ENCODE measurements at places on chromosomes 2 and 18. TPM values are rescaled to one million over a fixed set of nuclear protein-coding genes. Genes with fewer than 3 reads are reported as not detected.

DLGAP1 gene
- polyA plus RNA-seq, result 2.0 TPM

FAP gene
- 1.6 TPM for polyA plus RNA-seq

- no peaks in the 10 kb centered on the region for H3K27me3 ChIP-seq
- H3K4me1 ChIP-seq, result peaks cover 7% of the 10 kb centered on the region
- peak overlapping the region; percentile 97 for H3K27ac ChIP-seq
- no peaks in the 10 kb centered on the region for H3K36me3 ChIP-seq
- peak overlapping the region; percentile 61 for H3K4me3 ChIP-seq
- no peak for DNase-seq
These were observed 708 bp downstream of the ZNF24 start for GRCh38 chr18:35343488-35343935.

GRCh38 chr2:105849431-105850179, 104.9 kb downstream of the NCK2 start:
- H3K27ac ChIP-seq, result no peak overlapping the region
- H3K4me3 ChIP-seq, result no peak overlapping the region
- H3K27me3 ChIP-seq, result no peaks in the 10 kb centered on the region

DNA sequence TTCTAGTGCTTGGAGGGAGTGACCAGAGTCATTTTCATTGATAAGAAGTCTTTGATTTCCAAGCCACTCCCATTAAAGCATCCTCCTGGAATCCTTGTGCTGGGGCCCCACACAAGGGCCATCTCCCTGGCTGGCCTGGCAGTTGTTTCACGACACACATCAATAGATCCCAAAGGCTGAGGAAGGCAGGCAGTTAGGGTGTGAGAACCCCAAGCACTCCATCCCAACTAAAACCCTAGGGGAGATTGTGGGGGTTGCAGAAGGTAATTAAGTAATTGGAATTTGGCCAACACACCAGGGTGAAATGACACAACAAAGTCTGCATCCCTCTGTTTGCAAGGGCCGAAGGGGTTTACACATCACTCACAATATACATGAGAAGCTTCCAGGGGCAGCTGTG, 578.1 kb upstream of the SYT4 start:
- H3K4me1 ChIP-seq, result no peaks in the 10 kb centered on the region
- no peak overlapping the region for H3K27ac ChIP-seq
- no peaks in the 10 kb centered on the region for H3K36me3 ChIP-seq

DNA sequence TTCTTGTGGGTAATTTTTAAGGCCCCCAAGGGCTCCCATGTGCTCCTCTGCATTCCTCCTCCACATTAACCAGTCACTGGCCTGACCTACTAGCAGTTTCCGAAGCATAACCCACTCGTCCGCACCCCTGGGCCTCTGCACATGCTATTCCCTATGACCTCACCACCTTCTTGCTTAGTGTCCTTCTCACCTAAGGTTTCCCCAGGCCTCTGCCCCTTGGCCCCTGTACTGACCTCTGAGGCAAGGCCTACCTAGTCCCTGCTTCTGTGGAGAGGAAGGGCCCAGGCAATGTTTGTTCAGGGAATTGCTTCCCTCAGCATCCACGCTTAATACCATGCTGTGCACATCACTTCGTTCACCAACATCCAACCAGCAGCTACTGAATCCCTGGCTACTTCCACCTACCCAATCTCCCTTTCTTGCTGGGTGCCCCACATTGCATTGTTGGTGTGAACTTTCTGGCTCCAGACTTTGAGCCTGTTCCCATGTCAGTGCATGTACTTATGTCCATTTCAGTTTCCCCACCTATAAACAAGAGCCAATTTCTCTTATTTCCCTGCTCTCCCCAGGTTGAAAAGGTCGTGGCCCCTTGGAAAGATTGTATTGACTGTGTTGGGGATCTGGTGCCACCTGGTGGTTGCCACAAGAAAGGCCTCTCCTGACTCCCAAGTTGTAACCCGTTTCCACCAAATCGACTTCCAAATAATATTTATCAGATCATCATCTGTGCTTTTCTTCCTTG, 19.2 kb upstream of the TMEM177 start:
- no peak overlapping the region for H3K27ac ChIP-seq
- no peaks in the 10 kb centered on the region for H3K4me1 ChIP-seq
- peak; percentile 26 for DNase-seq

DNA sequence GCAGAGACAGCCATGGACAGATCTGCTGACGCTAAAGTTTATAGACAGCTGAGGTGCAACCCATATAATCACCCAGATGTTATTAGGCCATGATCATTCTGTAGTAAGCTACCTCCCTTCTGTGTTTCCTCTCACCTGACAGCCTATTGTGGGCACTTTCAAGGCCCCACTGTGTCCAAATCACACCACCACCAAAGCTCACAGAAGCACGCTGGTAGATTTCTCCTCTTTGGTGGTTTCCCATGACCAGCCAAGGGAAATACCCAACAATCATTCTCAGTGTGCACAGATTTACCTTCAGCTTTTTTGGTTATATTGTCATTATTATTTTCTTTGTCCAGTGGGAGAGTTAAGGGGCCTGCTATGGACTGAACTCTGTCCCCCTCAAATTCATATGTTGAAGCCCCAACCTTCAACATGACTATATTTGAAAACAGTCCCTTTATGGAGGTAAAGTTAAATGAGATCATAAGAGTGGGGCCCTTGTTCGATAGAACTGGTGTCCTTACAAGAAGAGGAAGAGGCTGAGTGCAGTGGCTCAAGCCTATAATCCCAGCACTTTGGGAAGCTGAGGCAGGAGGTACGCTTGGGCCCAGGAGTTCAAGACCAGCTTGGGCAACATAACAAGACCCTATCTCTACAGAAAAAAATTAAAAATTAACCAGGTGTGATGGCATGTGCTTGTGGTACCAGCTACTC, 74.0 kb upstream of the MSH6 start:
- H3K4me3 ChIP-seq, result no peak overlapping the region
- no peaks in the 10 kb centered on the region for H3K4me1 ChIP-seq
- no peak for DNase-seq

GRCh38 chr2:36704475-36705150, 8.1 kb downstream of the VIT start:
- H3K27me3 ChIP-seq, result no peaks in the 10 kb centered on the region
- peaks cover 8% of the 10 kb centered on the region for H3K4me1 ChIP-seq
- DNase-seq, result no peak

- H3K4me1 ChIP-seq, result no peaks in the 10 kb centered on the region
- no peak overlapping the region for H3K27ac ChIP-seq
- H3K36me3 ChIP-seq, result no peaks in the 10 kb centered on the region
- no peaks in the 10 kb centered on the region for H3K27me3 ChIP-seq
- no peak overlapping the region for H3K4me3 ChIP-seq
These were observed 66.2 kb downstream of the BCL2L11 start for GRCh38 chr2:111186933-111187332.

GRCh38 chr2:48870942-48871341, 115.4 kb upstream of the LHCGR start:
- no peaks in the 10 kb centered on the region for H3K27me3 ChIP-seq
- DNase-seq, result no peak
- H3K27ac ChIP-seq, result no peak overlapping the region
- no peak overlapping the region for H3K4me3 ChIP-seq

DNA sequence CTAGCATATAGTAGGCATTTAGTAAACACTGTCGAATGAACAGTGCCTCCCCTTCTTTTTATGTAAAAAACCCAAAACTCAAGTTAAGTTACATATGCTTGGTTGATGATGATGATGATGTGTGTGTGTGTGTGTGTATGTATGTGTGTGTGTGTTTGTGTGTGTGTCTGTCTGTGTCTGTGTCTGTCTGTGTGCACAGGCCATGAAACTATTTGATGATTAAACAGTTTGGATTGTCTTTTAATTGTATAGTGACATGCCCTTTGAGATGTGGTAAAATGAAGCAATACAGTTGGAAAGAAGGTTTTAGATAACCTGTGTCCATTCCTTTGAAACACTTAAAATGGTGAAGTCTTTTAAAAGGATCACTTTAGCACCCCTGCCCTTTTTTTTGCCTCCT, 105.6 kb downstream of the MAP4K4 start:
- no peak for DNase-seq
- H3K4me3 ChIP-seq, result no peak overlapping the region
- H3K27ac ChIP-seq, result no peak overlapping the region
- H3K27me3 ChIP-seq, result no peaks in the 10 kb centered on the region
- H3K36me3 ChIP-seq, result no peaks in the 10 kb centered on the region
